NCI-H1105 treated with DMSO at 0.1 percent for 48 hours (cell line): ENCODE measurements at places on chromosomes 12 and 14.

GRCh38 chr14:36479344-36479743 is 40.7 kb downstream of the NKX2-1 start:
- DNase-seq: no peak

GRCh38 chr12:69309461-69309860 is 38.7 kb upstream of the LYZ start:
- DNase-seq: no peak

DNA sequence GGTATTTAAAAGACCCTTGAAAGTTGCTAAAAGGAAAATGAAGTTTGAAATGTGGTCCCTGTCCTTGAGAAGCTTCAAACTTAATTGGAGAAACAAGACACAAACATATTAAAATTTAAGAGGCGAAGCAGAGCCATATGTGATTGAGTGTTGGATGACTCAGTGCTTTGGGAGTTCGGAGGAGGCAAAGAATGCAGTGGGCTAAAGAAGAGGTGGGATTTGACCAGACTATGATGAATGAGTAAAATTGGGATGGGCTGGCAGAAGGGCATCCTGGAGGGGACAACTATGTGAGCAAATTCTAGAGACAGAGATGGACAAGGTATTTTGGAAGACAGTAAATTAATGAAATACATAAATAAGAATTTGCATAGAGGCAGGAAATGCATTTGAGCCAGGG is 358.6 kb downstream of the EGLN3 start:
- DNase-seq: no peak

GRCh38 chr14:102375119-102375518 is 12.4 kb downstream of the TECPR2 start:
- DNase-seq: no peak

DNA sequence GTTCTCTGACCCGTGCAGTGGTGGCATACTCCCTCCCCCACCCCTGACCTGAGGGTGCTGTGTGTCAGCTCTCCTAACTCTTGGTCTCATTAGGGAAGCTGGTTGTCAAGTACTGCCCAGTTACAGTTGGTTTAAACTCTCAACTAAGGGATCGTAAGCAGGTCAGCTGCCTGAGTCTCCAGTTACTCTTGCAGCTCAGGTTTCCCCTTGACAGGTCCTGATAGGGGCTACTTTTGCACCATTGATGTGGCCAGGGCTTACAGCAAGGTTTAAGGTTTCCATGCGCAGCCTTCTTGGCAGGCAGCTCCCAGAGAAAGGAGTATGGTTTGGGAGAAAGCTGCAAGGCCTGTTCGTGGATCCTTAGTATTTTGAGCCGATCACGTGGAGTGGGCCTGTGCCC is 74.5 kb downstream of the ETV6 start:
- no peak for DNase-seq
